ENCODE measurements at places on chromosomes 16 and 17.

GRCh38 chr16:49883076-49884014 lies 27.4 kb upstream of the ZNF423 start:
- no peak for DNase-seq

- no peak for DNase-seq
These were observed 5.6 kb downstream of the FBRS start for GRCh38 chr16:30663820-30664219.

GRCh38 chr17:78358538-78359320 lies 1.1 kb downstream of the SOCS3 start:
- DNase-seq: peak; percentile 11

DNA sequence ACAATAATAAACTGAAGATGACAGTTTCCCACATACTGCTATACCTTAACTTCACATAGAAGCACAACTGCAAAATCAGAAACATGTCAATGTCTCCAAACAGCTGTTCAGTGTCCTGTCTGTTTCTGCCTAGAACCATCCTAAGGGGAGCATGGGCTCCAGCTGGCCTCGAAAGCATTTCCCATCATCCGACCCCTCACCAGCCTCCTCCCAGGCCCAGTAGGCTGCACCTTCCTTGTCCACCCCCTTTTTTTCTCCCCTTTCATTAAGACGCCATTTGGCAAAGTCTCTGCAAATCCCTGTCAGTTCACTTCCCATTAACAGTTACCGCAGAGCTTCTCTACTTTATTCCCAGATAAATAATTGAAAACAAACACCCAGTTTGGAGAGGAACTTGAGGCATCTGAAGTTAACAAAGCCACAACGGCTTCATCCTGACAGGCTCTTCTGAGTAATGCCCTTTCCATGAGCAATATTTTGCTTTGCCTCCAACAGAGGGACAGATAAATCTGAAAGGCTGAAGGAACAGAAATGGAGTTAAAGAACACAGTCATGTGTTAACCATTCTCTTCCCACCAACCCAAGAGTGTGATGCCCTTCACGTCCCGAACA lies 65.3 kb downstream of the SLC39A11 start:
- no peak for DNase-seq

DNA sequence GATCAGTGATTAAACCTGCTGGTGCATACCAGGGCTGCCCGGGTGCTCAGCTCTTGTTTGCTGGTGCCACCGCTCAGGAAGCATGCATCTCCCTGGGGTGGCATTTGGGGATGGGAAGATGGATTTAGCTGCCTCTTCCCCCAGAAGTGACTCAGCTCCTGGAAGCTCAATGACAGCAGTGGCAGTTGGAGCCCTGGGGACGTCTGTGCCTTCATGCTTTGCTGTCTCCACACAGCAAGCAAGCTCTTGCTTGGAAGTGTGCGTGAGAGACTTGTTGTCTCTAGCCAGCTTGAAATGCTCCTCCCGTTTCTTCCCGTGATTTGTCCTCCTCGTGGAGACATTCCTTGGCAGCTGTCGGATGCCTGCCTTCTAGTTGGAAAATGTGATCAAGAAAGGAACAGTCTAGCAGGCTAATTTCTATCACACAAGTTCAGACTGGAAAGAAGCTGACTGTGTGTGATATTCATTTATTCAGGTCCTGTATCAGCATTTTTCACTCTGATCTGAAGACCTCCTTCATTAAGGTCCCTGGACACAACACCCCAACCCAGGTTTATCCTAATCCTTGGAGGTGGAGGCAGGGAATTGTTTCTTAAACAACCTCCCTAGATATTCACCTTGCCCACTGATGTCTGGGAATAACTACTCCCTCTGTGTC lies 73.0 kb downstream of the BMERB1 start:
- DNase-seq: no peak

DNA sequence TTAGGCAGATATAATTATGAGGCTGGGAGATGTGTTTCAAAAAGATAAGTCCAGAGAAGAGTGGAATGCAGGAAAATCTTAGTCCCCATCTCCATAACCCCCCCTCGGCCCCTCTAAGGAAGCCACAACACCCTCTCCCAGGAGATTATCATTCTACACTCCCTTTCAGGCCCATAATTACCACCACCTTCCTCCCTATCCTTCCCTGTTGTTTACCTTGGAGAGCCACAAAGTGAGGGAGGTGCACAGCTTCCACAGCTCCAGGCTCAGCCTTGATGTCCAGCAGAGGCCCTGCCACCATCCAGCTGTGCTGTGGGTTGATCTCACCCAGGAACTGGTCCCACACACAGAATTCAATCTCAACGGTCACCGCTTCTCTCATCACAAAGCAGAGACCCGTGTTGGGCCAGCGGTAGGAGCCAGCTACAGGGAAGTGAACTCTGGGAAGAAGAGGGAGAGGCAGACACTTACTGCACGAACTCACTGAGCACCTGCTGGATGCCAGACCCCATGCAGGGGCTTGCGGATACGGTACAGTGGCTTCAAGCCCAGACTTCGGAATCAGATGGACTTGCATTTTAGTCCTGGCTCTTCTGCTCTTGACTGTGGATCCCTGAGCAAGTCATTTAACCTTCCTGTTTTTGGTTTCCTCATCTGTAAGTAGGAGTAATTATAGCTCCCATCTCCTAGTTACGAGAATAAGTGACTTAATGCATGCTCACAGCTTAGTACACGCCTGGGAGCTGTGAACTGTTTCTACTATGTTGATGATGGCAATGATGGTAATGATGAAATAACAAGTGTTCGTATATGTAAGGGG lies 44.1 kb downstream of the MIS12 start:
- no peak for DNase-seq

DNA sequence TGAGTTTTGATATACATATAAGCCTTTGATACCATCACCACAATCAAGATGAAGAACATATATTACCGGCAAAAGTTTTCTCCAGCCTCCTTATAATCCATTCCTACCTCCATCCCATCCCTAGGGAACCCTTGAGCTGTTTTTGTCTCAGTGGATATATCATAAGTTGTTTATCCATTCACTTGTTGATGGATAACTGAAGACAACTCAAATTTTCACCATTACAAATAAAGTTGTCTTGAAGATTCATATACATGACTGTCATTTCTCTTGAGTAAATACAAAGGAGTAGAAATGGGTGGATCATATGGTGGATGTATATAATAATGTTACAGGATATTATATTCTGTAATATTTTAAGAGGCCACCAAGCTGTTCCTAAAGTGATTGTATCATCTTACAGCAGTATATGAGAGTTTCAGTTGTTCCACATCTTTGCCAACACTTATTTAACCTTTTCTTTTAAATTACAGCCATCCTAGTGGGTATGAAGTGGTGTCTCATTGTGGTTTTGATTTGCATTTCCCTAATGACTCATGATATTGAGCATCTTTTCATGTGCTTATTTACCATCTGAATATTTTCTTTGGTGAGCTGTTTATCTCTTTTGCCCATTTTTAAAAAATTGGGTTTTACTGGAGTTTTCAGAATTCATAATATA lies 17.4 kb downstream of the NF1 start:
- no peak for DNase-seq

- no peak for DNase-seq
These were observed 49.3 kb downstream of the N4BP1 start for GRCh38 chr16:48560692-48561091.

DNA sequence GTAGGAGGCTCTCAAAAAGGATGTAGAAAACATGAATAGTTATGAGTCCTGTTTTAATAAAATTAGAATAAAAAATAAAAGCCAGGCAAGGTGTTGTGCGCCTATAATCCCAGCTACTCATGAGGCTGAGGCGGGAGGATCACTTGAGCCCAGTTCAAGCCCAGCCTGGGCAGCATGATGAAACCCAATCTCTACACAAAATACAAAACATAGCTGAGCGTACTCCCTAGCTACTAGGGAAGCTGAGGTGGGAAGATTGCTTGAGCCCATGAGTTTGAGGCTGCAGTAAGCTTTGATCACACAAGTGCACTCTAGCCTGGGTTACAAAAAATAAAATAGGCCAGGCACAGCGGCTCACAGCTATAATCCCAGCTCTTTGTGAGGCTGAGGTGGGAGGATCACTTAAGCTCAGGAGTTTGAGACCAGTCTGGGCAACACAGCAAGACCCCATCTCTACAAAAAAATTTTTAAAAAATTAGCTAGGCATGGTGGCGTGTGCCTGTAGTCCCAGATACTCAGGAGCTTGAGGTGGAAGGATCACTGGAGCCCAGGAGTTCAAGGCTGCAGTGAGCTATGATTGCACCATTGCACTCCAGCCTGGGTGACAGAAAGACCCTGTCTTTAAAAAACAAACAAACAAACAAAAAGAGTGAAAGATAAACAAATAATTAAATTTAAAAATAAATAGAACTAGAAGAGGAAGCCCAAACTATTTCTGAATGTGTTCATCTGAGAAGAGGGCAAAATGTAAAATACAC lies 17.2 kb upstream of the PRM1 start:
- no peak for DNase-seq

GRCh38 chr17:4766201-4766600 lies 5.5 kb upstream of the TM4SF5 start:
- DNase-seq: no peak

DNA sequence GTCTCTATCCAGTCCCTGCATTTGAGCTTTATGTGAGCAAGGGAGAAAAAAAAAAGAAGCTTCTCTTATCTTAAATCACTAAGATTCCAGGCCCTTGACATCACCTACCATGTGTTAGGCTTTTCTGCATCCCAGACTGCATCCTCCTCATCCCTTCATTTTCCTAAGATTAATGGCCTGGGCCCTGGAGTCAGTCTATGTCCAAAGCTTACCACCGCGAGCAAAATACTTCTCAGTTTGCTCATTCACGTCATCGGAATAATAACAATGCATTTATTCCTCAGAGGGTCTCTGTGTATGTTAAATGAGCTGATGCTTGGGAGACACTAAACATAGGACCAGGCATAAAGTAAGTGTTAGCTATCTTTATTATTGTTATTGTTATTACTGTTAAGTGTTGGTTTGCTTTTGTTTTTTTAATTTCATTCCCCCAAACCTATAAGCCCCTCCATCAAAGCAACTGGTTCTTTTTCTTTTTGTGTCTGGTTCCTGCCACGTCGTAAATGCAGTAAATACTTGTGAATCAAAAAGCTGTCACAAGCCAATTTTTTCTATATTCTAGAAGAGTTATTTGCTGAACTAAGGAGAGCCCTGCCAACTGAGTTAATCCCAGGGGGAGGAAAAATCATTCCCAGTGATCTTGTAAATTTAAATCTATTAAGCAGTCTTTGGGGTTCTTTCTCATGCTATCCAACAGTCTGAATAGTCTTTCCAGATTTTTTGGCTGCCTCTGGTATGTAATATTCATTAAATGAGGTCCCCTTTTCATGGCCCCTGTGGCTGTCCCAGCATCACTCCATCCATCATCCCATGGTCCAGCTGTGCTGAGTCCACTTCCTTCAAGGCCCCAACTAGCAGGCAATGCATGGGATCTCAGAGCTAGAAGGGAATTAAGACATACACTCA lies 46.5 kb downstream of the VAT1L start:
- no peak for DNase-seq

DNA sequence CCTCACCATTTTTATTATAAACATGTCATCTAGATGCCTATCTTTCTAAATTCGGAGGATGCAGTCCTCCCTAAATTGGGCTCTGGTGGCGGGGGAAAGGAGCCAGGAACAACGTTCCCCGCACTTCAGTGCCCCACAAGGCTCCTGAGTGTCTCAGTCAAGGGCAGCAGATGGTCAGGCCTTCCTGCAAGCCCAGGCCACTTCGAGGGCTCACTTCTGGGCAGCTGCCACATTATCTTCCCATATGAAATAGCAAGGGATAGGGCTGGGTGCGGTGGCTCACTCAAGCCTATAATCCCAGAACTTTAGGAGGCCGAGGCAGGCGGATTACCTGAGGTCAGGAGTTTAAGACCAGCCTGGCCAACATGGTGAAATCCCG lies 32.3 kb downstream of the FBXO31 start:
- no peak for DNase-seq

- DNase-seq: no peak
These were observed 89.5 kb downstream of the CLEC16A start for GRCh38 chr16:11033629-11034420.

DNA sequence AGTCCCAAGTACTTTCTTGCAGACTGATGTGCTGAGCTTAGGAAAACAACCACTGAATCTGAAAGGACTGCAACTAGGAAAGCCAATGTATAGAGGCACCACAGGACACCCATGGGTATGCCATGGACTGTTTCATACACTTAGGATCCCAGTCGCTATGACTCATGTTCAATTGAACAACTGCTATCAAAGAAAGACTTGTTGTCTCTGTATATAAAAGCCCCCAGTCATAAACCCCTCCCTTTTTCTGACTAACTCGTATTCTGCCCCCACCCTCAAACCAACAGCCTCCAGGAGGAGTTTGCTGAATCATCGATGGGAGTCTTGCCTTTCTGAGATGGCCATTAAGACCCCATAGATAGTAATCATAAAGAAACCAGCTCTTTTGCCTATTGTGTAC lies 205.4 kb downstream of the ANKFN1 start:
- DNase-seq: no peak

GRCh38 chr16:28155293-28155692 lies 56.5 kb downstream of the XPO6 start:
- DNase-seq: no peak

DNA sequence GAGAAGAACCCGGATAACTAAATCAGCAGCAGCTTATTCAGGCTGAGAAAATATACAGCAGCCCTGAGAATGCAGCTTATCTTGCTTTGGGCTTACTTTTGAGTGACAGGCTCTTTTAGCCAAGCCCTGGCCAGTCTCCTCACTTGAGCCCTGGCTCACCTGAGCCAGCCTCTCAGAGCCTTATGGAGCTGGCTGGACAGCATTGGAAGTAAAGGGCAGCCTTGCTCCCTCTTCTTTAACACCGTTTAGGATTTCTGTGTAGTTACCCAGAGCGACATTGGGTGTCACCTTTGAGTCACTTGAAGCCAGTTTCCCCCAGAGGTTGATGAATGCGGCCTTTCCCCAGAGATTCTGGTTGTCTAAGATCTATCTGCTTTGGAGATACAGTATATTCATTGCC lies 7.7 kb upstream of the NPIPB2 start:
- peak; percentile 16 for DNase-seq

GRCh38 chr16:17404941-17405689 lies 65.6 kb downstream of the XYLT1 start:
- no peak for DNase-seq

DNA sequence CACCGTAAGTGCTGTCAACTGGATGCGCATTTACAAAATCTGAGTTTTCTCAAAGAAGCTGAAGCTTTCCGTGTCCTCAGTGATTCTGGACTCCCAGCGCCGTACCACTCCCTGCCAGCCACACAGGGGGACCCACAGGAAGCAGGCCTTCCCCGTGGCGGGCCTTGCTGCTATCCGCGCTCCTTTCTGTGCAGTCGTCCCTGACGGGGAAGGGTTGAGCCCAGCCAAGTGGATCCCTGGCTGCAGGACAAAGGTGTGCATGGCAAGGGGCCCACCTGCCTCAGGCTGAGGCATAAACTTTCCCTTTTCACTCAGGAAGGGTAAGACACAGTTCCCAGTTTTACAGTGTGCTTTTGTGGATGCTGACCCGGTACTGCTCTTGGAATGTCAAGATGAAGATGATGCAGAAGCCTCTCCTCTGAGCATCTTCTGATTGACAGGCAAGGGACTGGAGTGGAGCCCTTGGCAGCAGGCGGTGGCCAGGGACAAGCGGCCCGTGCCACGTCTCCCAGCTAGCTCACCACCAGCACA lies 93.0 kb downstream of the ANKRD11 start:
- no peak for DNase-seq

- no peak for DNase-seq
These were observed 42.9 kb downstream of the USP10 start for GRCh38 chr16:84742641-84743092.

GRCh38 chr16:14086477-14086876 lies 15.4 kb downstream of the MRTFB start:
- no peak for DNase-seq

GRCh38 chr17:45136846-45137560 lies 1.5 kb downstream of the ACBD4 start:
- DNase-seq: no peak

- DNase-seq: peak; percentile 83
These were observed 18.9 kb downstream of the GNGT2 start for GRCh38 chr17:49191409-49191916.
